ENCODE measurements at places on chromosomes 4 and X.

DNA sequence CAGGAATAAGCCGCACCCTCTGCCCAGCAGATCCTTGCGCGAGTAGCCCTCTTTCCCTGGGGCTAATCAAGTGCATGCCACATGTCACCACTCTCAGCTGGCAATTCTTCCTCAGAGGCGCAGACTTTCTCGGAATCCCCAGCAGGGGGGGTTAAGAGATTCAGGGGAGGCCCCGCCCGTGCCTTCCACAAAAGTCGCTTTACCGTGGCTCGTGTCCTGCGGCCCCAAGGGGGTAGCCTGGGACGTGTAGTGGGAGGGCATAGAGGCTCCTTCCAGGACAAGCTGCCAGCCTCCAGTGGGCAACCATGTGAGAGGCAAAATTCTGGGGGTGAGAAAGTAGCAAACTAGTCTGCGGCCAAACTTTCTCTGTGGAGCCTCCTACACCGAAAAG is 652 bp downstream of the SRPX start:
- DNase-seq: peak; percentile 62

DNA sequence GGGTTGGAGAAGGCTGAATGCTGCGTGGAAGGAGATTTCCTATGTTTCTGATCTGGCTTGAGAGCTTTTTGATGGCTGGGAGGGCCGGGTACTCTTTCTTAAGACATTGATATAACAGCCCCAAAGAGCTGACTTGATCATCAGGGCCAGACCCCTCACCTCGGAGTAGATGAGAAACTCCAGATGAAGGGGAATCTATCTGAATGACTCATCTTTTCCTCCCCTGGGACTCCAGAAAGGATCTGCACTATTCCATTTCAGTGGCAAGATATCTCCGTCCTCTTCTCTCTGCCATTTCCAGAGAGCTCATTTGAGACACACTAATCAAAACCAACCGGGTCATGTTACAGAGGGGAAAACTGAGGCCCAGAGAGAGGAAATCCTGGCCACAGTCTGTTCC is 92.9 kb upstream of the MSX1 start:
- no peak for DNase-seq

- peak; percentile 38 for DNase-seq
These were observed 32.6 kb downstream of the RELL1 start for GRCh38 chr4:37653601-37654000.

DNA sequence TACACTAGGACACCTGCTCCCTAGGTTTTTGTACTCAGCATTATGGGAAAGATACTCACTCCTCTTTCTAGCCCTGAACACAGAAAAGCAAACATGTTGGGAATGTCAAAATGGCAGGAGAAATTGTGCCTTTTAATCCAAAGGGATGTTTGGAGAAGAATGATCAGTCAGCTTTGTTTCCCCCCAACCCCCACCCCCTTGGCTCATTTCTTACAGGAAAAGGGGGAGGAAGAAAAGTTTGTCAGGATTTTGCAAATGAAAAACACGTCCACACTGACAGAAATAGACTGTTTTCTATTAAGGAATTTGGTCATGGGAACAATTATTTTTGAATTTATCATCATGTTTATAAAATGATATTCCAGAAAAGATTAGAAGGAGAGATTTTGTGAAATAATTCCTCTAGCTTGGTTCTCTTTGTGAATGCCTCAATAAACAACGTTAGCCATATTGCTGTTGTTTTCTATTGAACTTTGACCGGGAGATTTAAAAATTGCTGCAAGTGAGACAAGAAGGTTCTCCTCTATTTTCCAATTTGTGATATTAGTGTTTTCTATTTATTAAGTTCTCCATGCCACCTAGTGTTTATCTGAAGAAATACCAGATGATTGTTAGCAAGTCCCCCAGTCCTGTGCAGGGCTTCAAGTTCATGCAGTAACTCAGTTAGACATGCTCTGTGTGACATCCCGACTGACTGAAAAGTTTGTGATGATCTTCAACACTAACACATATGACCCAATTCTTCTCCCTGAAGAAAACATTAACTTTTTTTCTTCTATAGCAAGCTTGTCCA is 31.3 kb upstream of the TFDP3 start:
- no peak for DNase-seq

DNA sequence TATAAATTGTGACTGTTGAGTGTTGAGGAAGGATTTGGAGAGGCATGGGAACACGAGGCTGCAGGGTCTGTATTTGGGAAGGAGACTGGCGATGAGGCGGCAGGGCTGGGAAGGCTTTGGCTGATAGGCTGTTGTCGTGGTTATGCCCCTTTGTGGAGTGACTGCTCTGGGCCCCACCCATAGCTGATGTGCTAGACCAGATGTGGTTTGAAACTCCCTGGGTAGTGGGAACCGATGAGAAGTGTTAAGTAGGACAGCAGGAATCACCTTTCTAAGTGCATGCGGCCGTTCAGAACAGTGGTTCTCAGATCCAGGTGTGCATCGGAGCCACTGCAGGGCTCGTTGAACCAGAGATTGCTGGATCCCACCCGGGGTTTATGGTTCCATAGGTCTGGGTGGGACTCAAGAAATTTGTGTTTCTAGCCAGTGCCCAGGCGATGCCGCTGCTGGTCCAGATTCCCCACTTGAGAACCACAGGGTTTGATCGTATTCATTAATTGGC is 42.3 kb downstream of the TBC1D14 start:
- DNase-seq: no peak

DNA sequence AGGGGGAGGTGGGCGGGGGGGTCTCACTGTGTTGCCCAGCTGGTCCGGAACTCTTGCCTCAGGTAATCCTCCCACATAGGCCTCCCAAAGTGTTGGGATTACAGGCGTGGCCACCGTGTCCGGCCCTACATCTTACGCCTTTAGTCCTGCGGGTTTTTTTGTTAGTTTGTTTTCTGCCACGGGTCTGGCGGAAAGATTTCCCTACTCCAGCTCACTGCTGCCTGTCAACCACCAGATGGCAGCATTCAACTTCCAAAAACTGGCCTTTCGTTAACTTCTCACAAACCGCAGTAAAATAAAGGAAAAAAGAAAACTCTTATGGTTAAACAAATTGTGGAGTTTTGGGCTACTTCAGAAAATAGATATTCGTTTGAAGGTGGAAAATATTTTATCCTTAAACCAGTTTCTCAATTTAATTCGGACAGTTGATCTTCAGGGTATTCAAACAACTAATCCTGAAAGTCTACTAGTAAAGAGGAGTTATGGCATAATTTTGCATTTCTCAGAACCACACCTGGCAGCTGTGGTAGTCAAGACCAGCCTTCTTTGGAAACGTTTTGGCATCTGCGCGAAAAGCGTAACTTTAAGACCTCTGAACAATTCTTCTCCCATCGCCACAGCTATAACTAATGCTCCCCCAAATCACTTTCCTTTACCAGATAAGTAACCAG is 41.1 kb downstream of the LUZP4 start:
- peak; percentile 17 for DNase-seq

DNA sequence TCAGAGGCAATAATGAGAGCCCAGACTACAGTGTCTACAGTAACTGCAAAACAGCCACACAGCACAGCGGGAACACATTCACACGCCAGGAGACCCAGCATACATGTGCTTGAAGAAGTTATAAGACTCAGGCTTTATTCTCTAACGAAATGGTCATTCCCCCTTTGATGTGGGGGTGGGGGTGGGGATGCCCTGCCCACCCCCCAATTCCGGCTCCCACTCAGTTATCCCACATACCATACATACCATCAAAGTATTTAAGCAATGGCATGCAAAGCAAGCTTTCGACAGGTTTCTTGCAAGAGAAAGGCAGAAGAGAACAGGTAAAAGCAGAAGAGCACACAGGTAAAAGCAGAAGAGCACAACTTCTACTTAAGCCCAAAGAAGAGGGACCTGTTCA is 3.6 kb downstream of the MECP2 start:
- DNase-seq: no peak

DNA sequence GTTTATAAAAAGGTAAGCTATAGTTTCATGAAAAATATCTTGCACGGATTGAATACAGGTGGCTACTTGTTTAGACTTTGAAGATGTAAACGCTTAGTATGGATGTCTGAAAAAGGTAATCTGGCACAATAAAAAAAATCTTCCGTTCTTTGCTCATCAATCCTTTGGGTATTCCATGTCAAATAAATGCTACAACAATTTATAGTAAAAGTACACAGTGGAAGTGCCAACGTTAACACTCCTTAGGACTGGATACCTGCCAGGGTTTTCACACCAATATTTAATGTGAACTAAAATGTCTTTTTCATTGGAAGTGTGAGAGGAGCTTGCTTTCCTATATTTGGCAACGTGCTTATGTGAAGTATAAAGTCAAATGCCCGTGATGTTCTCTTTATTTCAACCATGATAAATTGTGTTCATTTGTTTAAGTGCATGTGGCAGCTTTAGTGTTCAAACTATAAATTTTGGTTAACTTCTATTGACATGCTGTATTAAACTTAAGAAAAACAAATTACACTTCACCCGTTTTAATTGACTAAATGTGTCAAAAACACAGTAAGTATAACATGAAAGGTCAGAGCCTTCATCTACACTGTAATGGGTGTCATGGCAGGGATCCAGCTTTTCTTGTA is 121.7 kb upstream of the HAND2 start:
- no peak for DNase-seq

GRCh38 chrX:40258909-40259308 is 161.2 kb upstream of the BCOR start:
- DNase-seq: no peak

DNA sequence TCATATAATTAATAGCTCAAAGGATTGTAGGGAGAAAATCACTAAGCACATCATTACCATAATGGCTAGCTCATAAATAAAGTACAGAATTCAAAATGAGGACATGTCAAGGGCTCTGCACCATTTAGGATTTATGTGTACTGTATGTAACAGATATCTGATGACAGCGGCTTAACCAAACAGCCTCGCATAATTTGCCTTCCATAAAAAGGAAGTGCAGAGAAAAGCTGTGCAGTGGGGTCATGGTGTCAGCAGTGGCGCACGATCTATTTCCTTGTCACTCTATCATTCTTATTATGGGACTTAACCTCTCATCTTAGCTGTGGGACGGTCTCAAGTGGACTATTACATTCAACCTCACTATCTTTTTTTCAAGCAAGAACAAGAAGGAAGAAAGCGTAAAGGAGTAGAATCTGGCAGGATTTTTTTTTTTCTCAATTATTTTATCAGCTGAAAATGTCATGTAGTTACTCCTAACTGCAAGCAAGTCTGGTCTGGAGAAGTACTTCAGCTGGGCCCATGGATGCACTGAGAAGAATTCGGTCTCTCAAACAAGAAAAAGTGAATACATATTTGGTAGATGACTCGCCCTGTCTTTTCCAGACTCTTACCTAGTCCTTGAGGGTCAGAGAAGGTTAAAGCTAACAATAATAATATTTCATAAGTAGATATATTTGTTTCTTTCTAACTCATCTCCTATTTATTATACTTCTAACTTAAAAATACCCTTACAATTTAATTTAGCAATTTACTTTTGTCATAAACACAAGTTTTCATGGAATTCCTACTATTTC is 94.6 kb downstream of the COX18 start:
- DNase-seq: peak; percentile 26

DNA sequence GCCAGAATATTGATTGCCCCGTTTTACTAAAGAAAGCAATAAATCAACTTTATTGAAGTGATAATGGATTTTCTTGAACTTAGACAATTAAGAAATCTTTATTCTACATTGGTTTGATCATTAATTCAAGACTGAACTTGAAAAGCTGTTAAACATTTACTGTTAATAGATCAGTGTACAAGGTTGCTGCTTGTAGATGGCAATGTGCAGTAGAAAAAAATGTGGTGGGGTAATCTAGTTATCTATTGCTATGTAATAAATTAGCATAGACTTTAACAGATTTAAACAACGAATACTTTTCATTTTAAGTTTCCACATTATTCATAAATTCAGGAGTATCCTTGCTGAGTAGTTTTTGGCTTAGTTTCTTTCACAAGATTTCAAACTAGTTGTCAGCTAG is 612.5 kb downstream of the ACTRT1 start:
- no peak for DNase-seq

DNA sequence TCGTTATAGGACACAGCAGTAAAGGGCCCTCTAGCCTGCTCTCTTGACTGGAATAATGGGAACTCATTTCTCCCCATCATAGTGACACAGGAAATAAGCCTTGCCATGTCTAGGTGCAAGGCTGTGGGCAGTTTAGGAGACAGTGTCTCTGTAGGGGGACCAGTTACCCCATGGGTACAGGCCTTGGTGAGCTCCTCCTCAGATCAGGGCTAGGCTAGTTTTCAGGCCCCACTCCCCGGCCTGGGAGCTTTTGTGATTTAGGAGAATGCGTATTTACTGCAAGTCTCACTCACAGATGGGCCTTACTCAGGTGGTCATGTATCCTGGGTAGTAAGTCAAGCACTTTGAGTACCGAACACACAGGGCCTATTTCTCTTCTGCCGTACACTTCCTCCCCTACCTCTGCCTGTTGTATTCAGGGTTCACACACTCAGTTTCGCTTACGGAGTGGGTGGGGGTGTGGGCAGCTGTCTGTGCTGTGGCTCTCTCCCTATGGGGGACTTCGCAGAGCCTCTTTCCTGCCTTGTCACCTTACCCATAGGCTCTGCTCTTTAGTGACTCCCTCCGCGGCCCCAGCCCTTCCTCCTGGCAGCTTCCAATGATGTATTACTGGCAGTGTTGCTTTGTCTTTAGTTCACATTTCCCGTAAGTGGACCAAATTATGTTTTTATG is 34.2 kb downstream of the FAM193A start:
- DNase-seq: no peak

DNA sequence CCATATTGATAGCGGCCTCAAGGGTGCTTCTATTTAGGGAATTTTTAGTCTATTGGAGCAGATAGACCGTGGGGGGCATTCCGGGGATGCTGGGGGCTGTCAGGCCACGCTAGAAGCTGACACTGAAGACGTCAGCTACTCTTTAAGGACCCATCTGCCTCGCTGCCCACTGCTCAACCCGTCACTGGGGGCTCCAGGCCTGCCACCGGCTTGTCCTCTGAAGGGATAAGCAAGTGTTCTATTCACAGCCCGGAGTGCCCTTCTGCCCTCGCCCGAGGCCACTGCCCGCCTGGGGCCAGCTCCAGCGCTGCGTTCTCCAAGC is 679 bp upstream of the MSL3 start:
- DNase-seq: no peak

- no peak for DNase-seq
These were observed 167.3 kb downstream of the MID1IP1 start for GRCh38 chrX:38968344-38969216.

DNA sequence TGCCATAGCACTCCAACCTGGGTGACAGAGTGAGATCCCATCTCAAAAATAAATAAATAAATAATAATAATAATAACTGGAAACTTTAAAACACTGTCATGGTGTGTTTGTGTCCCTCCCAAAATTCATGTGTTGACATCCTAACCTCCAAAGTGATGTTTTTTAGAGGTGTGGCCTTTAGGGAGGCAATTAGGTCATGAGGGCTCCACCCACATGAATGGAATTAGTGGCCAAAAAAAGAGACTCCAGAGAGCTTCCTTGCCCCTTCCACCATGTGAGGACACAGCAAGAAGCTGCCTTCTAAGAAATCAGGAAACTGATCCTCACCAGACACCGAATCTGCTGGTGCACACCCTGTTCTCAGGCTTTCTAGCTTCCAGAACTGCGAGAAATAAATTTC is 23.8 kb upstream of the RAPGEF2 start:
- no peak for DNase-seq

- peak; percentile 65 for DNase-seq
These were observed 2.4 kb downstream of the OTUD4 start for GRCh38 chr4:145177906-145178538.

- DNase-seq: no peak
These were observed 131.9 kb downstream of the RTL3 start for GRCh38 chrX:78527263-78527662.

GRCh38 chr4:5718411-5718810 is 7.4 kb downstream of the EVC start:
- DNase-seq: no peak
